Stimulated activated CD4-positive, alpha-beta T cell treated with anti-CD3 and anti-CD28 coated beads, Interleukin-12 subunit alpha, Interleukin-12 subunit beta, amount 100 ng/mL, for 4 hours (primary cell): ENCODE measurements at places on chromosomes 3 and 15.

DNA sequence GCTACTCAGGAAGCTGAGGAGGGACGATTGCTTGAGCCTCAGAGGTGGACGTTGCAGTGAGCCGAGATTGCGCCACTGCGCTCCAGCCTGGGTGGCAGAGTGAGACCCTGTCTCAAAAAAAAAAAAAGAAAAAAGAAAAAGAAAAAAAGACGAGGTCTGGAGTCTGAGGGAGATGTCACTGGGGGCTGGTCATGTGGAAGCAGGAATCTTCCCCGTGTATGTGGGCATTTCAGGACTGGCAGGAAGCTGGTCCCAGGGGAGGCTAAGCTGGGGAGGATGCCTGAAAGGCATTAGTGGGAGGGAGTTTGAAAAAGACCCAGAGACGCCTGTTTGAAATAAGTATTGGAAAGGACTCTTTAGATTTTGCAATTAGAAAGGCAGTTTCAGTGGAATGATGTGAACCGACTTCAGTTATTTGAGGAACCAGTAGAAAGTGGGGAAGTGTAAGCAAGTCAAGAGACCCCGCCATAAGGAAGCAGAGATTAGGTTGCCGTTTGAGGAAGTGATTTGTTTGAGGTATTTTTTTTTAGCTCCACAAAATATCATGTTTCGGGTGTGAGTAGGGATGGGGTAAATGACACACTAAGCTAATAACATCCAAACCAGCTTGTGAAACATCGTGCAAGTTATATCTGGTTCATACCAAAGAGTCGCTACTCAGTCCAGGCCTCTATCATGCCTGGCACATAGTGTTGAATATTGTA lies 55.5 kb downstream of the ST6GAL1 start:
- no peak for DNase-seq

GRCh38 chr3:128681369-128681829 lies 30.8 kb upstream of the RPN1 start:
- no peak for DNase-seq

- no peak for DNase-seq
Observed at GRCh38 chr3:182608832-182609231, 184.5 kb upstream of the ATP11B start.

DNA sequence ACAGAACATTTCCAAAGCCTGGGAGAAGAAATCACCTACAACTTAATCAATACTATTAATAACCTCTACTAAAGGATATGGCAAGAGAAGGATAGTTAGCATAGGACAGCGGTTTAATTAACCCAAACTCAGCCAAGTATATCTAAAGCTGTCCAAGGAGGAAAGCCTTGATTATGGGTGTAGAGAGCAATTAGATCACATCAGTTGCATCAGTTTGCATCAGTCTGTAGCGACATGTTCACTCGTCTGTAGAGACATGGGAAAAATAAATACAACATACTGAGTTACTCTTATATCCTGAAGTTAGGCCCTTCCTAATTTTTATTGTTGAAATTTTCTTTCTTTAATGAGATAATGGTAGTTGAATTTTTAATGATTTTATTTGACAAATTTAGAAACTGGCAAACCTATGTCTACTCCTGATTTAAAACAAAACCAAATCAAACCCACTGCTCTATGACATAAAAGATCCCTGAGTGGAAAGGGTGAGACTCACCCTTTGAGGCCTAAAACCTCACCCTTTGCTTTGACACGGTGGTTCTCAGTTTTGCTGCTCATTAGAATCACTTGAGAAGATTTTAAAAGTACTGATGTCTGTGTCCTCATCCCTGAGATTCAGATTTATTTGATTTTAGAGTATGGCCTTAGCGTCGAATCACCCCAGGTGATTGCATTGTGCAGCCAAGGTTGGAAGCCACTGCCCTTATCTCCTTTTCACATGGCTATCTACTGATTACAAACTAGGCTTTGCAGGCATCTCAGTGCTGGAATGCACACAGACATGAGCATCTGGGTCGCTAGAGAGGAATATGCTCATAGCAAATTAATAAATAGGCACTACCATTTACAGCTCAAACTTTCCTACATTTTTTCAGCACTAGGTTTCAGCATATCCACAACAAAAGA lies 2.8 kb upstream of the CLRN1 start:
- no peak for DNase-seq
